ENCODE measurements at places on chromosomes 3 and 15.
A peak's percentile ranks its signal among the peaks of the same experiment; 100 is the strongest.

DNA sequence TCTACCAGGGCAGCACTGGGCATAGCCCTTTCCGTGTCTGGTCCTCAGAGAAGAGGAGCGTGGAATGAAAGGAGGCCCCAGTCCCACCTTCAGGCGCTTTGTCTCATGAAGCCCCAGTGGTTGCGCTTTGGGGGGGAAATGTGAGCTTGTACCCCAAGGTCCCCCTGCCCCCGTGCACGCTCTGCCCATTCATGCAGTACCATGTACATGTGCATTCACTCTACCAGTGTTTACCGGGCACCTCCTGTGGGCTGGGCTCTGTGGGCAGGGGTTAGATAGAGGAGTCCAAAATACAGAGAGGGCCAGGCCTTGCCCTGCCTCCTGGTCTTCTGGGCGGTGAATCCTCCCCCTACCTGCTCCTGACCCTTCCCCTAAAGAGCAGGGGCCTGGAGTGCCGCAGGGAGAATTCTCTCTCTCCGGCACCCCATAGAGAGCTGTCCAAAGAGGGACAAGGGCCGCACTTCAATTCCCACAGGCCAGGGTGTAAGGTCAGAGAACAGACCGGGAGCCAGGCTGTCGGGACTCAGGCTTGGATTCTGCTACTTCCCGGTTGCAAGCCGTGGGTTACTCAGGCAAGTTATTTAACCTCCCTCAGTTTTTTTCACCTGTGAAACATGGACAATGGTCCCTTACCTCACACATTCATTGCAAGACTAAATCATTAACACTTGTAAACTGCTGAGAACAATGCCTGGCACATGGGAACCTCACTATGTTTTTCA, 153.4 kb downstream of the MEGF11 start:
- DNase-seq: no peak

DNA sequence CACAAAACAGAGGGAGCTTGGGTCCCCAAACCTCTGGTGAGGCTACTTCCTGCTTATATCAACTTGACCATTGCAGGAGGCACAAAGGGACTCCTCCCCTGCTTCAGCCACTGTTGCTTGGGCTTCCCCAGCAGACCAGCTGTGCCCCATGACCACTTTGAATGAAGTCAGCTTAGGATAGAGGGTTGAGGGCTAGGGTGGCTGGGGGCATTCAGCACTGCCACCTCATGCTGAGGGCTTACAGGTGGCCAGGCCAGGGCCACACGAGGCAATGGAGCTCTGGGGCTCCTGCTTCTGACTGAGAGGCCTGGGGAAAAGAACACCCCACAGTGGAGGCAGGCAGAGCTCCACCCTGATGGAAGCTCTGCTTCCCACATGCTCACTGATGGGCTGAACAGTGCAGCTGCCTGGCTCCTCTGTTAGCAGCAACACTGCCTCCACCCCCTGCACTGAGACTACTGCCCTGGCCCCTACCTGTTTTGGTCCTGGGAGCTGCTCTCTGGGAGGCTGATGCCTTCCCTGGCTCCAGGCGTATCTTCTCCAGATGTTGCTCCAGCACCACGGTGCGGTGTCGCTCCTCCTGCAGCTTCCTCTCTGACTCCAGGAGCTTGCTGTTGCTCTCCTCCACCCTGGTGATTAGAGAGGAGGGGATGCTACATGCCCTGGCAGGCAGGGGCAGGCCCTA, 10.2 kb upstream of the HHATL start:
- no peak for DNase-seq

GRCh38 chr15:59251001-59251845, 44.6 kb downstream of the LDHAL6B start:
- peak; percentile 52 for DNase-seq

DNA sequence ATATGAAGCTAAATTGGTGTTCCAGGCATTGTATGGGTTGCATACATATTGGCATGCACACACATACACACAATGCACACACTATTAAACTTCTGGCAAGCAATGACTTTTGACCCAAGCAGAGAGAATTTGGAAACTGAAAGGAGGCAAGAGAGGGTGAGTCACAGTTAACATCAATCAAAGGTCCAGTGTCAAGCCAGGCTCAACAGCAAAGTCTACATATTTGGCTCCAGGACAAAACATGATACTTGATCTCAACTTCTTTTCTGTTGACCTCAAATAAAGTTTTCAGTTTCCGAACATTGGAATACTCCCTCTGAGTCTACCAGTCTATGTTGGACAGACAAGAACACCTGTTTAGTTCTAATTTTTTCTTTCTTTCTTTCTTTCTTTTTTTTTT, 28.3 kb downstream of the IL12A start:
- no peak for DNase-seq

DNA sequence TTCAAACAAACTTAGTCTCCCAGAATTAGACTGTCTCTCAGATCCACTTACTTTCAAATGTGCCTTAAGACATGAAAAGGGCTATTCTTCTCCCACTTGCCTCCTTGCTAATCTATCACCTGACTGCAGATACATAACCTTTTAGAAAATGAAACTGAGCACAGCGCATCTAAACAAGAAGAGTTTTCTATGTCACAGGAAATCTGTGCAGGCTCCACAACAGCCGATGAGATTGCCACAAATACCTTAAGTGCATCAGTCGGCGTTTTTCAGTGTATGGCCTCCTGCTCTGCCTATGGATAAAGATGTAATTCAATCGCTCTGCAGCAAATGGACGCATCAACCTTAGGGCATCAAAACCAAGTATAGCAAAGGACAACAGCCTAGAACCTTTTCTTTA, 544.2 kb downstream of the FOXP1 start:
- DNase-seq: no peak

GRCh38 chr3:23096041-23096440, 107.1 kb upstream of the UBE2E2 start:
- DNase-seq: no peak

Data from GM13976 (cell line).